ENCODE measurements at places on chromosomes 3 and 15.

DNA sequence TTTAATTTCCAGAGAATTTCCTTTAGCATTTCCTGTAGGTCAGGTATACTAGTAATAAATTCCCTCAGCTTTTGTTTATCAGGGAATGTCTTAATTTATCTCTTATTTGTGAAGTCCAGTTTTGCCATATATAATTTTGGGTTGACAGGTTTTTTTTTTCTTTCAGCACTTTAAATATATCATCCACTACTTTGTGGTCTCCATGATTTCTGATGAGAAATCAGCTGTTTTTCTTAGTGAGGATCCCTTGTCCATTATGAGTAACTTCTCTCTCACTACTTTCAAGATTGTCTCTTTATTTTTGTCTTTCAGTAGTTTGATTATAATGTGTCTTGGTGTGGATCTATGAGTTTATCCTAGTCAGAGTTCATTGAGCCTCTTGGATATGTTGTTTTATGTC lies 105.7 kb downstream of the LRRC49 start:
- DNase-seq = no peak

DNA sequence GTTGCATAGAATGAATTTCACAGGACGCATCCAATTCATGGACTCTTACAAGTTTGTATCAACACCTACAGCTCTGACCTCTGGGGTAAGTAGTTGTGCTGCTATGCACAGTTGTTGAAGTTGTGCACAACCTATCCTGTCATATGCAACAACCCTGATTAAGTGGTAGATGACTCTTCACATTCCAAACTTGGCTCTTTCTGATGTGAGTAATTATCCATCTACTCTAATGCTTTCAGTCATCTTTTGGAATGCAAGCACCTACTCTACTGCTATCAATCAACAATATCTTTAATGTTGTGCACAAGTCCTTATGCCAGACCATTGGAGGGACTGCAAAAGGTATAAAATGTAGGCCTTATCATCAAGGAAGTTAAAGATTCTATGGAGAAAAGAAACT lies 921.4 kb downstream of the MCTP2 start:
- DNase-seq = no peak

DNA sequence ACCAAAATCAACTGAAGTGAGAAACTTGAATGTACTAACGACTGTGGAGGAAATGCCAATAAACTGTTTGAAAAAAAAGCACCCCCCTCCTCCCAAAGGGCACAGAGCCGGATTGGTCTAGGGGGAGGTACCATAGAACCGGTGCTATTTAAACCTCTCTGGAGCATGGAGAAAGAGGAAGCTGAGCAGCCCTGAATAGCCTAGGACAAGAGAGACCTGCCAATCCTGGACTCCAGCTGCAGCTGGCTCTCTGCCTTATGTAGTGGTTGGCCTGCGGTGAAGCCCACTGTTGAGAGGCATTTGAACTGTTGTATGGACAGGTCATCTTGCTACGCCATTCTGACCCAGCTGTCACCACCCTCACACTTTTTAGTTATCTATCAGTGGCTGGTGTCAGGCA lies 1.5 kb upstream of the SH3GL3 start:
- DNase-seq = no peak

DNA sequence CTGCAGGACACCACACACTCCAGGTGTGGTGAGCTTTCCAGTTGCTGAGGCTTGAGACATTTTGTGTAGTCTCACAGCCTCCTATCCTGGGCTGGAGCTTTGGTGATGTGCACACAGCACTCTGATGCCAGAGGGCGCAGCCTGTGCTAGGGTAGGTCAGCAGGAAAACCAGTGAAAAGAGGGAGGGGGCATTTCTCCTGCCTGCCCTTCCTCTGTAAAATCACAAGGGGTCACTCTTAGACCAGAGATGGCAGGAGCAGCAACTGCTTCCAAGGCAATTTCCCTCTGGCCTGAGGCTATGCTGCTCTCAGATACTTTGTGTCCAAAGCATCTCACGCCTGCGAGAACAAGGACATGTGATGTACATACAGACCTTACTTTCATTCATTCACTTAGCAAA lies 16.5 kb upstream of the MUSTN1 start:
- DNase-seq = peak; percentile 25

DNA sequence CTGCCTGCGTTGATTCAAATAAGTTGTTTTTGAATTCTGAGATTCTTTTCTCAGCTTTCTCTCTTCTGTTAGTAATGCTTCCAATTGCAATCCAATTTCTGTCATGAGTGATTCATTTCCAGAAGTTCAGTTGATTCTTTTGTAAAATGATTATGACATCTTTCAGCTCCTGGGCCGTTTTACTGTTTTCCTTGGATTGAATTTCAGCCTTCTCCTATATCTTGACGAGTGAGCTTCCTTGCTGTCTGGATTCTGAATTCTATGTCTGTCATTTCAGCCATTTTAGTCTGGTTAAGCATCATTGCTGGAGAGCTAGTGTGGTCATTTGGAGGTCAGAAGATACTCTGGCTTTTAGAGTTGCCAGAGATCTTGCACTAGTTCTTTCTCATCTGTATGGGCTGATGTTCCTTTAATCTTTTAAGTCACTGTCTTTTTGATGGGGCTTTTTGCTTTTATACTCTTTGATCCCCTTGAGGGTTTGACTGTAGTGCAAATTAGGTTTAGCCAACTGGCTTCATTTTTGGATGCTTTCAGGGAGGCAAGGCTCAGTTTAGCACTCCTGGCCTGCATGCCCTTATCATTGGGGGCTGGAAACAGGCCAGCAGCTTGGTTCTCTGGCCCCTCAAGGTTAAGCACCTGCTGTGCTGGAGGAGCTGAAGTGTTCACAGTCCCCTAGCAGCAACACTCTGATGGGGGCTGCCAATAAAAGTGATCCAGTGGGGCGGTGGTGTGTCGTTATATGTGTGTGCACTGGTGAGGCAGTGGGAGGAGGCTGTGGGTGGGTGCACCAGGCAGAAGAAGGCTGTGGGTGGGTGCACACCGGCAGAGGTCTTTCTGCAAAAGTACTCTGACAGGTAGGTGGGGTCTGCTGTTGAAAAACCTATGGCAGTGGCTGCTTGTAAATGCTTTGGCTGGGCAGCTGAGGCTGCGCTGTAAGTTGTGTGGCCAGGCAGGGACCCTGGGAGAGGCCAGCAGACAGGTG lies 51.2 kb downstream of the MCTP2 start:
- no peak for DNase-seq

GRCh38 chr3:44242721-44243120 lies 1.0 kb downstream of the TOPAZ1 start:
- no peak for DNase-seq

- DNase-seq = peak; percentile 29
Observed at GRCh38 chr15:94582368-94582767, 351.0 kb downstream of the MCTP2 start.

DNA sequence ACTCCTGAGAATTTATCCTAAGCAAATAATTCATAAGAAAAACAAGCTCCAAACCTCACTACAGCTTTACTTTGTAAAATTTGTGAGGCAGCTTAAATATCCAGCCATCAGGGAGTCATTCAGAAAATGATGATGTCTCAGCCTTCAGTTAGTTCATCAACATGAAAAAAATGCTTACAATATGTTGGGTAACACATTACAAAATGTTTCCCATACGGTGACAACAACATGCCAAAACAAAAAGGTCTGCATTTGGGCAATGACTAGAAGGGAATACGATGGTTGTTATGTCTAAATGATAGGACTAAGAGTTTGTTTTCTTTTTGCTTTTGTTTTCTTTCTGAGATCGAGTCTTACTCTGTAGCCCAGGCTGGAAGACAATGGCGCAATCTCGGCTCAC lies 47.0 kb upstream of the CFAP161 start:
- DNase-seq = no peak

GRCh38 chr3:27171113-27171512 lies 198.1 kb downstream of the NEK10 start:
- DNase-seq = no peak

DNA sequence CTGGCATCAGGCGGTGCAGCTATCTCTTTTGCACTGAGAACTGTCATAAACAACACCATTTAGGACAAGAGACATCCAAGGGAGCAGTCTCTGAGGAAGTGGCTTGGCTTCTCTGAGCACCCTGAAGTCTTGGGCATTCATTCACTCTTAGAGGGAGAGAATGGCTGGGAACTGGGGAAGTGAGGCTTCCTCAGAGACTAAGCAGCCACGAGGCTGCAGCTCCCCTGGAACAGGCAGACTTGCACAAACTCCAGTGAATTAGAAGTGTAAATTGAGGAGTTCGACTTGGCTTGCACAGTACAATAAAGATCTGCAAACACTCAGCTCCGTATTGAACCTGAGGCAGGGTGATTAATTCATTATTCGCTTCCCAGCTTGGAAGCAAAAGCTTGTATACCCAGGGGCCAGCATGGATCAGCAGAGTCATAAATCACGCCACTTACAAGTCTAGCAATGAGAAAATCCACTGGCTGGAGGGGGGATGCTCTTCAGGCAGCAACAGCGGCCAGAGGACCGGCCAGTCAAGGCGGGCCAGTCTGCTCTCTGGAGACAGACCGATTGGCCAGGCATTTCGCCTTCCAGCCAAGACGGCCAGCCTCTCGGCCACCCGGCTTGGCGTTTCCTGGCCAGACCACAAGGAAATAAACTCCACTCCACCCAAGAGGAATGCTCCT lies 118.8 kb upstream of the ADPGK start:
- no peak for DNase-seq

- no peak for DNase-seq
Observed at GRCh38 chr15:68626739-68627138, 47.9 kb downstream of the CORO2B start.

DNA sequence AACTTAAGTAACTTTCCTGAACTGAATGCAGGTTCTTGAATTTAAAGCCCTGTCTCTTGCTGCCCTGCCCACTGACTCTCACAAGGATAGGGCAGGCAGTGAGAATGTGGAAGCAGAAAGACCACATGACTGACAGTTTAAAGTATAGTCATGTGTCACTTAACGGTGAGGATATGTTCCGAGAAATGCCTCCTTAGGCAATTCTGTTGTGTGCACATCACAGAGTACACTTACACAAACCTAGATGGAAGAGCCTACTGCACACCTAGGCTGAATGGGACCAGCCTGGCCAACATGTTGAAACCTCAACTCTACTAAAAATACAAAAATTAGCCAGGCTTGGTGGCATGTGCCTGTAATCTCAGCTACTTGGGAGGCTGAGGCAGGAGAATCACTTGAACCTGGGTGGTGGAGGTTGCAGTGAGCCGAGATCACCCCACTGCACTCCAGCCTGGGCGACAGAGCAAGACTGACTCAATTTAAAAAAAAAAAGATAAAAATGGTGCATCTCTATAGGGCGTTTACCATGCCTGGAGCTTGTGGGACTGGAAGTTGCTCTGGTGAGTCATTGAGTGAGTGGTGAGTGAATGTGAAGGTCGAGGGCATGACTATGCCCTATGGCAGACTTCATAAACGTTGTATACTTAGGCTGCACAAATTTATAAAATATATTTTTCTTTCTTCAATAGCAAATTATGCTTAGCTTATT lies 18.9 kb upstream of the COPG1 start:
- peak; percentile 28 for DNase-seq

All from stimulated activated CD4-positive, alpha-beta T cell treated with anti-CD3 and anti-CD28 coated beads, Interleukin-2, amount 100 ng/mL, for 24 hours (primary cell).